Heart right ventricle (tissue), 16 donors: ENCODE measurements at places on chromosomes 2 and 18. TPM values are rescaled to one million over a fixed set of nuclear protein-coding genes. Genes with fewer than 3 reads are reported as not detected.

TMEM37 gene
- total RNA-seq: 4.6 TPM

HOXD4 gene
- 0.21 TPM for total RNA-seq

AKAIN1 gene
- total RNA-seq: not detected

WDR7 gene
- total RNA-seq: 30.5 TPM

GAREM2 gene
- 1.2 TPM for total RNA-seq

CTLA4 gene
- 0.78 TPM for total RNA-seq

POU3F3 gene
- 0.12 TPM for total RNA-seq

RELCH gene
- 15.5 TPM for total RNA-seq

FNDC4 gene
- 5.0 TPM for total RNA-seq

MPP4 gene
- total RNA-seq: not detected

NOP58 gene
- 24.1 TPM for total RNA-seq
